ENCODE measurements at places on chromosomes 1 and 21. TPM values are rescaled to one million over a fixed set of nuclear protein-coding genes. Genes with fewer than 3 reads are reported as not detected.

DNA sequence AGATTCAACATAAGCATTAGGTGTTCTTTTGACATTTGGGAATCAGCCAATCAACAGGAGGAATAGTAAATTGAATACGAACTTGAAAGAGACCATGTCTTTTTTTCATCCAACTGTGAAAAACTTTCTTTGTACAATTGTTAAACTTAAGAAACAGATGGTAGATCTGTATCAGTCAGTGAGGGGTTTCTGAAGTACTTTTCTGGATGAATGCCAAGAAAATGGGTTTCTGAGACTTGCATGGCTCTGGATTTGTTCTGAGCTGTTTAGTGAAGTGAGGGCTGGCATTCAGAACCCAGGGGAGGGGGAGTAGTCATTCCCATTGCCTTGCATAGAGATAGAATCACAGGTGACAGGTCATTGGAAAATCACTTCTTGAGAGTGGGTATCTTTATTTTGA, 37.4 kb downstream of the PTPRC start:
- no peaks in the 10 kb centered on the region for H3K27me3 ChIP-seq
- no peak for DNase-seq
- H3K36me3 ChIP-seq, result no peaks in the 10 kb centered on the region
- H3K27ac ChIP-seq, result peak overlapping the region; percentile 7
- H3K4me1 ChIP-seq, result peaks cover 25% of the 10 kb centered on the region
- H3K4me3 ChIP-seq, result no peak overlapping the region

GRCh38 chr1:156160743-156161171, 7.4 kb downstream of the SEMA4A start:
- no peaks in the 10 kb centered on the region for H3K36me3 ChIP-seq
- H3K4me1 ChIP-seq, result peaks cover 23% of the 10 kb centered on the region
- peak; percentile 90 for DNase-seq

DNA sequence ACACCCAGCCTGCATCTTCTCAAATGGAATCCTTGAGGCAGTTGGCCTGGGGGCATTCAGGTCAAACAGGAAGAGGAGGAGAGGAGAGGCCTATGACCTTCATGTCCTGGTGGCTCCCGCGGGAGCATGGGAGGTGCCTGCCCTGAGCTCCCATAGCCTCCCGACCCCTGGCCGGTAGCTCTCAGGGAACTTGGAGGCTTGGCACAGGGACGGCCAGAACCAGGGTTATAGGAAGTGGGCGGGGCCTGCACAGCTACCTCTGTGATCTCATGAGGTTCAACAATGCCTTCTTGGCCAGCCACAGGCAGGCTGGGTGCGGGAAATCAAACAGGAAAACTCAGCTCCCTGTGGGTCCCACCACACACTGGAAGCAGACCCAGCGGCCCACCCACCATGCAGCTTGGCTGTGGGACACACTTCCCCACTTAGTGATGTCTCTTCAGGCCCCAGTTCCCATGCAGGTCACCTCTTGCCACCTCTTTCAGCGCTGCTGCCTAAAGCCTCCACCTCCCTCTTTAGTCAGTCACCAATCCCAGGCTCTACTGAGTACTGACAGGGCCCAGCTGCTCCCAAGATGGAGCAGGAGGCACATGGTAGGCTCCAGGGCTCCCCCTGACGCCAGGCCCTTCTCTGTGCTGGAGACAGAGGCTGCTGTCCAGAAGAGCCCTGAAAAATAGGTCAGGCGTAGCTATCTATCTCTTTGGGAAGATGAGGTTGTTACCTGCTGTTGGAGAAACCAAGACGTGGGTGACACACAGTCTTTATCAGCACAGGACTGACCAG, at the start of gene SLFNL1:
Gene SLFNL1 (minus strand): TSS at position 200 of the 783 bp plus-strand sequence. CDS start 1,065 bp downstream, outside the sequence.
- no peak within 1 kb of the TSS for H3K27ac ChIP-seq
- no peak for DNase-seq
- H3K4me3 ChIP-seq, result no peak within 1 kb of the TSS
- H3K36me3 ChIP-seq, result peaks cover 12% of the 10 kb centered on the region

The PTGER3 gene
- not detected for total RNA-seq

The AMY2A gene
- not detected for total RNA-seq

The ZNF593OS gene
- total RNA-seq, result not detected

The OR6K3 gene
- not detected for total RNA-seq
